ENCODE measurements at places on chromosomes 5 and 9.

DNA sequence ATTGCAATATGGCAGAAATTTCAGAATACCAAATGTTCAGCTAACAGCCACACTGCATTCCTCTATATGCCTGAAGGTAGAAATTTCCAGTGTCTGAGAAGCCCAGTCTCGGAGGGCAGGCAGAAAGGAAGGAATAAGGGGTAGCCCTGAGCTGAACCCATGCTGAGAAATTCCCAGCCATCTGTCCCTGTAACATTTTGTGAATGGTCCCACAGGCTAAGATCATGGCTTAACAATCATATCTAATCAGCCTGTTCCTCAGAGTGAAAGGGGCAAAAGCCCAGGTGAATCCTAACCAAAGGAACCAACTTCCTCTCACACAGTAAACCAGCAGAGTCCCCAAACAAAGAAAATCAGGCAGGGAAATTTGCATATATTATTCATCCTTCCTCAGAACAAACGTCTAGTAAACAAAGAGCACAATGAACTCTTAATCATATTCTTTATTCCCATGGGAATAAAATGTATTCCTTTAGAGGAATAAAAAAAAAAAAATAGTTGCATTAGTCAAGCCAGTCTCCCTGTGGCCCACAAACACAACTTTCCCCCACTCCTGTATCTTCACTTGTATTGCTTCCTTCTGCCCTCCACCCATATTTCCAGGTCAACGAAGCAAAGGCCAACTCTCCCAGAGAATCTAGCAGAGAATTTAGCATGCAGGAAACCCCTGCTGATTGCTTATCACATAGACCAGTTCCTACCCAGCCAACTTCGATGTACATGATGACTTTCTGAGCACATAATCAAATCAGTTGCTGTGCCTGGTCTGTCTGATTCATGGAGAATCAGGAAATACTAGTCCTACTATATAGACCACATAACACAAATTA, 257.6 kb downstream of the FAM114A2 start:
- DNase-seq = no peak

DNA sequence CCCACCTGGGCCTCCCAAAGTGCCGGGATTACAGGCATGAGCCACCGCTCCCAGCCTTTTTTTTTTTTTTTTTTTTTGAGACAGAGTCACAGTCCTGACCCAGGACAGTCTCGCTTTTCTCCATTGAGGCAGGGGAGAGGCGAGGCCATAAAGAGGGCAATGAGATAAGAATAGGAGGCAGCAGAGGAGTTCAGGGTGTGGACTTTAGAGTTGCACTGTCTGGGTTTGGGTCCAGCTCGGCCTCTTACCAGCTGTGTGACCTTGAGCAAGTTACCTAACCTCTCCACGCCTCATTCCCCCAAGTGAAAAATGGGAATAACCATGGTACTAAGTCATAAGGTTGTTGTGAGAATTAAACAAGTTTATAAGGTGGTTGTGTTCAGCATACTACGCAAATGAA, 24.6 kb upstream of the ANKH start:
- DNase-seq = no peak

GRCh38 chr9:127154003-127154389, 31.6 kb upstream of the ANGPTL2 start:
- no peak for DNase-seq

DNA sequence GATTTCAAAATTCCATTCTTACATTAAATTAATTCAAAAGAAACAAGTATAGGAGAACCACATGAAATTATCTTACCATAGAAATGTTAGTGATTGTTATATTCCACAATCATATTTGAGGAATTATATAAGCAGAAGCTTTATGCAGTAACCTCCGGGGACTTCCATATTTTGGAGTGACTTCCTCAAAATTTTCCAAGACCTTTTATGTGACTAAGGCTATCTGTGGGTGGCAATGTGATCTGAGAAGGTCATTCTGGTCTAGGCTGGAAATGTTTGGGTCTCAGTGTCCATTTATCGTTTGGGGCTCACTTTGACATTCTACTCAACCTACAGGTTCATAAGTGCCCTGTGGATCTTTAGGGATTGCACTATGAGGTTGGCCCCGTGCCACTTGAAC, 776.6 kb downstream of the CDH12 start:
- no peak for DNase-seq

- DNase-seq = no peak
Observed at GRCh38 chr5:172834415-172835289, 601 bp downstream of the ERGIC1 start.

GRCh38 chr5:57561231-57561842, 78.7 kb upstream of the ACTBL2 start:
- no peak for DNase-seq

- peak; percentile 45 for DNase-seq
Observed at GRCh38 chr9:123637945-123638634, 282.1 kb downstream of the CRB2 start.

- no peak for DNase-seq
Observed at GRCh38 chr9:124005029-124005771, 6.4 kb upstream of the LHX2 start.

DNA sequence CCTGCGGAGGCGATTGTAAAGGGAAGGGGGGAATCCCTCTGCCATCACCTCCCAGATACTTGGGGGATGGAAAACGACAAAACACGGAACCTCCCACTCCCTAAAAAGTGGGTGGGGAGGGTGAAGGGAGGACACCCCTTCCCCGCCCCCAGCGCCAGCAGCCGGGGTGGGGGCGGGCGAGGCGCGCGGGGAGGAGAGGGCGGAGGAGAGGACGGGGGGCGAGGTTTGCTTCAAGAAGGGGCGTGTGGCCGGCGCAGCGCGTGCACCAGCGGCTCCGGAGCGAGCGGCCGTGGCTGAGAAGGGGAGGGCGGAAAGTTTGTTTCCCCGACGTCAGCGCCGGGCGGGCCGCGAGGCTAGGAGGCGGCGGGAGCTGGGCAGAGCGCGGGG, at the start of gene PRRX2:
PRRX2 (plus strand) TSS at position 259 of the 387 bp plus-strand sequence. CDS start 221 bp downstream, outside the sequence.
- DNase-seq = peak; percentile 19

- no peak for DNase-seq
Observed at GRCh38 chr9:109416135-109416706, 81.9 kb downstream of the PTPN3 start.

GRCh38 chr5:14581106-14581890, at the start of gene OTULINL:
TSS of gene OTULINL (plus strand) at chr5:14581792. CDS start at chr5:14581895, 103 bp downstream.
- DNase-seq = peak; percentile 69

GRCh38 chr9:93427655-93428379, 23.7 kb upstream of the FAM120A start:
- DNase-seq = no peak

DNA sequence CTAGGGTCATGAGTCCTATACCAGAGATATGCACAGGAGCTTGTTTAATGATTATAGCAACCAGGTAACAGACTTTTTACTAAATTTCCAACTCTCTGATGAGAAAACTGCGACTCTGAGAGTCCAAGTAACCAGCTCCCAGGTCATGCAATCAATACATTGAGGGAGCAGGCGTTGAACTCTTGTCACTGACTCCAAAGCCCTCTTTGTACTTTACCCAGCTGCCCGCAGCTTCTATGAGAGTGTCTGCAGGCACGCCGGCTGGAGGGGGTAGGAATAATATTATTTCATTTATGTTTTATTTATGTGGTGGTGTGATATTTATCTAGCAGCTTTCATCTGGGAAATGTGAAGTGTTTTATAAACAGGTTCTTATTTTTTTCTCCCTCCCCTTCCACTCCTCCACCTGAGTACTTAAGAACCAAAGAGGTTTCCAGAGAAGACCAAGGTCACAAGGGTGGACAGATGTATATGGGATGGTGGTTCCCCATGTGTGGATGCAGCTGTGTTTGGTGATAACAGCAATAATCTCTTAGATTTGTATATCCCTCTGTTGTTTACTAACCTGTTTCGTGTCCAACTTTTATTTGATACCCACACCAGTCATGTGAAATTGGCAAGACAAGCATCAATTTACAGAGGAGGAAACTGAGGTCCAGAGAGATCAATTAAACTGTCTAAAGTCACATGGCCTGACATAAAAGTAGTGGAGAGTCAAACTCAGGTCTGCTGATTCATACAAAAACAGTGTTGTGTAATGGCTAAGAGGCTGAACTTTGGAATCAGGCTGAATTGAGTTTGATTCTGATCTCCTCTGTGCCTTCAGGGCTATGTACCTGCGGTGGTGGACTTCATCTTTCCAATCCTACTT, 140.2 kb upstream of the TRIM32 start:
- DNase-seq = peak; percentile 20

DNA sequence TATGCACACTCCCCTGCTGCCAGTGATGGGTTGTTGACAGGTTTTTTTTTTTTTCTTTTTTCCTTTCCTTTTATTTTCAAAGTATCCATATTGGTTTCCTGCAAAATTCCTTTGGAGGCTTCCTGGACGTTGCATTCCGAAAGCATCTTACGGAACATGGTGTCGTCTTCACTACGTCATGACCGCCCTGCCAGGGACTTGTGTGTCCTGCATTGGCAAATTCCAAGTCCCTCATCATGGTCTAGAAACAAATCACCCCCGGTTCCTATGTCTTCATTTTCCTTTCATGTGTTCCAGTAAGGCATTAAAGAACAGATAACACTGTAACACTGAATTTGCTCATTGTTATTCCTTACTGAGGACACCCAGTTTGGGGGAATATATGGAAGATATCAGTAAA, 35.0 kb upstream of the ADAMTSL1 start:
- no peak for DNase-seq

- DNase-seq = no peak
Observed at GRCh38 chr9:121820286-121821005, 169.0 kb downstream of the DAB2IP start.

GRCh38 chr9:134293611-134294152, 32.6 kb upstream of the RXRA start:
- no peak for DNase-seq

GRCh38 chr9:135347461-135347860, 132.1 kb upstream of the PPP1R26 start:
- DNase-seq = no peak

DNA sequence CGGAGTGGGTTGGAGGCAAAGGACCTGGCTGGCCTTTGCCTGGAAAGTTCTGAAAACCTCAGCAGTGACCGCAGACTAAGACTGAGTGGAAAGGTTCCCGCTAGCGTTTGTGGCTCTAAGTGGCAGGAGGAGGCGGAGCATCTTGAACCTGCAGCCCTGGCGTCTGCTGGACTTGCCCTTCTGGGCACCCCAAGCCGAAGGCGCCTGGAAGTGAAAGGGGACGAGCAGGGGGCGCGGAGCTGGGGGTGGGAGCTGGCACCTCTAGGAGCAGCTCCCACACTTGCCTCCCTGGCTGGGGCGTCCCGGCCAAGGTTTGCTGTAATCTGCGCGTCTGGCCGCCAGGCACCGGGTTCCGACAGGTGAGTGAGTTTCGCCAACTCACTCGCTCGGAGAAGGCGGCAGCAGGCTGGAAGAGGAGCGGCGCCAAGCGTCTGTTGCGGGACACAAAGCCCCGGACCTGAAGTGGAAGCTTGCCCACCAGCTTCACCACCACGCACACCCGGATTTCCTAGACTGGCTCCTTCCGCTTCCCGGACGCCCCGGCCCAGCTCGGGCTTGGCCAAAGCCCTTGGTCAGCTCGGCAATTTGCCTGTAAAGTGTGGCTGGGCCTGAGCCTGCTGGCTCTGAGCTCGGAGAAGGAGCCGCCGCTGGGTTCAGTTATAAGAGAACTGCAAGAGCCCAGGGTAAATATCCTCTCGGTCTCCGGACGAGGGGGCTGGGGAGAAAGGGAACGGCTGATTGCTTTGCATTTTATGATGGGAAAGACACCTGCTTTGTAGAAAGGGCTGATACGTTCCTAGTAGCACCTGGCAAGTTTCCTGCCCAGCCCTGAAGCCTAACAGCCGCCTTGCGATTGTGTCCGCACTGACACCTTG, at the start of gene GNA14:
GNA14 (minus strand) TSS at position 89 of the 875 bp plus-strand sequence. CDS start 529 bp downstream, outside the sequence.
- DNase-seq = peak; percentile 10

- DNase-seq = no peak
Observed at GRCh38 chr5:133727636-133728035, 115.3 kb upstream of the FSTL4 start.

- DNase-seq = no peak
Observed at GRCh38 chr5:103598997-103599566, 36.5 kb upstream of the NUDT12 start.

- no peak for DNase-seq
Observed at GRCh38 chr5:83750749-83751148, 30.1 kb upstream of the HAPLN1 start.

GRCh38 chr9:36218011-36218410, 27.3 kb downstream of the CLTA start:
- no peak for DNase-seq

GRCh38 chr5:131997026-131997726, 14.3 kb downstream of the ACSL6 start:
- DNase-seq = no peak

- DNase-seq = peak; percentile 83
Observed at GRCh38 chr5:154406231-154406630, 39.6 kb upstream of the SAP30L start.

DNA sequence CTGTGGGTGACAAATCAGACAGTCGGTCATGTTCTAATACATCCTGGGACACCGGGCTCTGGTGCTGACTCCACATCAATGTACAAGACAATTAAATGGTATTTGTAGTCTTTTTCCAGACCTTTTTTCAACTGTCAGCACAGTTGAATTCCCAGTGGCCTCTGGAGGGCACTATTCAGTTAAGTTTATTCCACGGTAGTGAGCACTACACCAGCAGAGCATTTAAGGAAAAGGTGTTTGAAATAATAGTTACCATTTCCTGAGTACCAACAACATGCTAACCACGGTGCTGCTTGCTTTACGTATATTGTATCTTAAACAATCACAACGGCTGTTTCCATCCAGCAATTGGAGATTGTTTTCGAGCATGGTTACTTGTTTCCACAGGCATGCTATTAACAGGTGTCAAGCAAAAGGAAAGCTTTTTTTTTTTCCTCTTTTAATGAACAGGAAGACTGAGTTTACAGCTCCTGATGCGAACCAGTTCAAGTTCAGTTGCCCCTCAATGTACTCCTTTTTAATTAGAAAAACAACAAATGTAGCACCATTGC, 186.7 kb downstream of the PDZD2 start:
- DNase-seq = peak; percentile 81

GRCh38 chr5:976849-977751, 31.5 kb upstream of the NKD2 start:
- no peak for DNase-seq

GRCh38 chr5:101585366-101585765, 682.3 kb upstream of the ST8SIA4 start:
- no peak for DNase-seq

GRCh38 chr5:136766456-136766855, 401.1 kb upstream of the TRPC7 start:
- peak; percentile 4 for DNase-seq

DNA sequence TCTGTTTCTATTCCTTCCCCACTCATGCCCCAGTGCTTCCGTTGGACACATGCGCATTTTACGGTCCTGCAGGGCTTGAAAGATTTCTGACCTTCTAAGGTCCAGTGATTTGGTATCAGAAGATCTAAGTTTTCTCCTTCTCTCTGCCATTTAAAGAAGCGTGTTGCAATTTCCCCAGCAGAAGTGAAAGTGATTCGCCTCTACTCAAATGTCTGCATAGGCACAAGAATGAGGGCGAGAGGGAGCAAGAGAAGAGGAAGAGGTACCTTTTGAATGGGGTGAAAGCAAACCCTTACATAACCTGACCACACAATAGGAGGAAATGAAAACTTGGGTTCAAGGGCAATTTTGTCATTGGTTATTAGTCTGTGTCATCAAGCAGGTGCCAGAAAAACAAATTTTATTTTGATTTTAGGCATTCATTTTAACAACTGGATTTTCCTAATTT, 31.7 kb upstream of the NR3C1 start:
- DNase-seq = no peak

- DNase-seq = no peak
Observed at GRCh38 chr9:123238365-123238764, 30.0 kb downstream of the STRBP start.

GRCh38 chr9:120883608-120883996, 6.6 kb upstream of the PHF19 start:
- DNase-seq = no peak

GRCh38 chr5:93575461-93576414, 5.3 kb downstream of the NR2F1-AS1 start:
- peak; percentile 43 for DNase-seq

GRCh38 chr5:158921441-158922262, 178.1 kb downstream of the EBF1 start:
- DNase-seq = no peak
